ENCODE measurements at places on chromosomes 11 and 22.

DNA sequence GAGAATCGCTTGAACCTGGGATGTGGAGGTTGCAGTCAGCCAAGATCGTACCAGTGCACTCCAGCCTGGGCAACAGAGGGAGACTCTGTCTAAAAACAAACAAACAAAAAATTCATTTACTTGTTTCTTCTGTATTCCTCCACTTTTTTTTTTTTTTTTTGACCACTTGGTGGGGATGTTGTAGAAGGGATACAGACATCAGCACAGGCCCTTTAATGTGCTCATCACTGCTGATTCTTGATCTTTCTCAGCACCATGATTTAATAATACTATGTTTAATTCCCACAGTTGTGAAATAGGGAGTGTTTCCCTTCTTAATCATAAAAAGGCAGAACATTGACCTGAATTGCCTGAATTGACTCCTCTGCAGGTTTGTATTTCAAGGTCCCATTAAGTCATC lies 4.5 kb downstream of the TTC9C start:
- DNase-seq: no peak

- no peak for DNase-seq
Observed at GRCh38 chr11:104633226-104633625, 265.0 kb downstream of the CASP12 start.

DNA sequence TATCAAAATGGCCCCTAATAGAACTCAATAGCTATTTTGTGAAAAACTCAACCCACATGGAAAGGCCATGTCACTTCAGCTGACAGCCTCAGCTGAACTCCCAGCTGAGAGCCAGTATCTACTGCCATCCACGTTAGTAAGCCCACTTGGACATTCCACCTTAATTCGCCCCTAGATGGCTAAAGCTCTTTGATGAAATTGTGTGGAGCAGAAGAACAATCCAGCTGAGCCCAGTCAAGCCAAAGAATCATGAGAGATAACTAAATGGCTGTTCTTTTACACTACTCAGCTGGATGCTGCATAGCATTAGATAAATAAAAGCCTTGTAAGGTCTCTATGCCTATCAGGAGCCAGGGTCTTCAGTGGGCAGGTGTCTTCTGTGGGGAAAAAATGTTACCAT lies 396.8 kb downstream of the AASDHPPT start:
- no peak for DNase-seq

DNA sequence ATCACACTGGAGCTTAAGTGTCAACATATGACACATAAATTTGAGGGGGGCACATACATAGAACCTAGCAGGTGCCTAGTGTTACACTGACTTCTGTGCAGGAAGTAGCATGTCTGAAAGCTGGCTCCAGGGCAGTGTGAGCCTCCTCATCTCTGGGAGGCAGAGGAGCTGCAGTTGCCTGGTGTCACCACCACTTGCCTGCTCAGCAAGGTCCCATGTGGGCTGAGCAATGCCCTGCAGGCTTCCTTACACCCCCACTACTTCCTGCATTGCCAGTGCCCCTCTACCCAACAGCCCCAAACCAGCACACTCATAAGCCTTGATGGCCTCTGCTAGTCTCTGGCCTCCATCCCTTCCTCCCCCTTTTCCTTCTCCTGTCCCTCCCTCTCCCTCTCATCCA lies 165.8 kb downstream of the BUD13 start:
- no peak for DNase-seq

DNA sequence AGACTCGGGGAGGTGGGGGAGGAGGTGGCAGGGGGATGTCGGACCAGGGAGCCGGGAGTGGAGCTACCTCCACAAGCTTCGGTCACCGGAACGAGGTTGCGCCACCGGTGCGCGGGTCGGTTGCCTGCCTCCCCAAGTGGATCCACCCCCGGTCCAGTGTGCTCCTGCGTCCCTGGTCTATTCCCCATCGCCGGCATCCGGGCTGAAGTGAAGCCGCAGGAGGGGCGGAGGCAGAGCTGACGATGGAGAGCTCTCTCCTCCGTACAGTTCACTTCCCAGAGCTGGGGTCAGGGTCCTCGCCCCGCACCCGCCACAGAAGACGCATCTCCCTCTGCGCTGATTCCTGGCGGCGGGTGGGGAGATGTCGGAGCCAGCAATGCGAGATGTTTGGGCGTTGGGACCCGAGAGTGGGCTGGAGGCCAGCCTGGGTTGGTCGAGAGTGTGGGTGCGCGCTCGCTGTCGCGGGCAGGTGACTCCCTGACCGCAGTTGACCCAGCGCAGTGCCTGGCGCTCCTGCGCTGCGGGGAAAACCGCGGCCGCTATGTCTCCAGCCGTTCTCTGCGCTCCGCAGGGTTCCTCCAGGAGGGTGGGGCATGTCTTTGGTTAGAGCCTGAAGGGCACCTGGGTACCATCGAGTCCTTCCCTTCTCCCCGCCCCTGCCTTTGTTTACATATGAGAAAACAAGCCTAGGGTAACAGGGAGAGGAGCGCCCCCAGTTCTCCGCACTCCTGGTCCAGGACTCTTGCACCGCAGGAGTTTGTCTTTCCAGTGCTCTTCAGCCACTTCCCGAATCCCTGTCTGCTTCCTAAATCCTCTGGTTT lies 1.7 kb downstream of the C11orf96 start:
- no peak for DNase-seq

DNA sequence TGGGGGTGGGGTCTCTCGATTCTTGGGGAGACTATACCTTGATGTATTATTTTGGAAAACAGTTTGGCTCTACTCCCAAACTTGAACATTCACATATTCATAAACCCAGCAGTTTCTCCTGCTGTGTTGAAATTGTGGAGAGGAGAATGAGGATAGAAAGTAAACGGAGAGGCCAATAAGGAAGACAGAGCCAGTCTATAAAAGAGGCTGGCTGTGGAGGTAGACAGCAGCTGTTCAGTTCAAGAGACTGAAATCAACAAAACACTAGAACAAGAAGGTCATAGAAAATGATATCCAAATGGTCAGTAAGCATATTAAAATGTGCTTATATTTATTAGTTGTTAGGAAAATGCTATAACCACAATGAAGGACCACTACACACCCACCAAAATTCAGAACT lies 1.9 kb upstream of the MOGAT2 start:
- no peak for DNase-seq

DNA sequence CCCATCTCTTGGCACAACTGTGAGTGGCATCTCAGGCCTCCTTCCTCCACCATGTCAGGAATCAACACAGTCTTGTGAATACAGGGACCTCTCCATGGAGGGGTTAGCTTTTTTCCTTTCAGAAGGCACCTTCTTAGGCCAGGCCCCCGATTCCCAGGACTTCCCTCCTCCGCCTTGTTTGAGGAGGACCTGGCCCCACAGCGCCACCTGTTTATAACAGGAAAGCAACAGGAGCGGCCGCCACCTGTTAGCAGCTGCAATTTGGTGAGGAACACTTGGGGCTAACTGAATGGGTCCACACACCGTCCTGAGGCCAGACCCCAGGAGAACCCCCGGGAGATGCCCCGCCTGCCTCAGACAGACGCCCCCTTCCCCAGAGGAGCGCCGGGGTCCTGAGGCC lies 3.8 kb upstream of the PKP3 start:
- no peak for DNase-seq

DNA sequence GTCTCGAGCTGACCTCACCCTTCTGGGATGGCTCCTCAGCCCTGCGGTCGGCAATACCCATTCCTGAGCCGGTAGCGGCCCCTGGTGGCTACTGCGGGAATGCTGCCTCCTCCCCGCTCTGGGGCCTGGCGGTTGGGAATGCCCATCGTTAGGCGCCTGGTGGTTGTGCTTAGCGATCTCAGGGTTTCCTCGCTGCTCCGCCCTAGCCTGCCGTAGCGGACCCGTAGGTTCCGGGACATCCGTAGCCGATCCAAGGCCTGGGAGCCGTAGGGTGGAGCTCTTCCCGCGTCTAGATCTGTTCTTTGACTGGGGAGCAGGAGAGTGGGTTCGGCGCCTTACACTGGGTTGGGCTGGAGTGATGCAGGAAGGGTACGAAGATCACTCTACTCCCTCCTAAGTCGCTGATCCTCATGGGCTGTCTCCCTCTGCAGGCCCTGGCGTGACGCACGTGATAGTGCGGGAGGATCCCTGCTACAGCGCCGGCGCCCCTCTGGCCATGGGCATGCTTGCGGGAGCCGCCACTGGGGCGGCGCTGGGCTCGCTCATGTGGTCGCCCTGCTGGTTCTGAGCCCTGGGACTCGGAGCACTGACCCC lies 14.8 kb downstream of the PLEKHB1 start:
- DNase-seq: no peak

DNA sequence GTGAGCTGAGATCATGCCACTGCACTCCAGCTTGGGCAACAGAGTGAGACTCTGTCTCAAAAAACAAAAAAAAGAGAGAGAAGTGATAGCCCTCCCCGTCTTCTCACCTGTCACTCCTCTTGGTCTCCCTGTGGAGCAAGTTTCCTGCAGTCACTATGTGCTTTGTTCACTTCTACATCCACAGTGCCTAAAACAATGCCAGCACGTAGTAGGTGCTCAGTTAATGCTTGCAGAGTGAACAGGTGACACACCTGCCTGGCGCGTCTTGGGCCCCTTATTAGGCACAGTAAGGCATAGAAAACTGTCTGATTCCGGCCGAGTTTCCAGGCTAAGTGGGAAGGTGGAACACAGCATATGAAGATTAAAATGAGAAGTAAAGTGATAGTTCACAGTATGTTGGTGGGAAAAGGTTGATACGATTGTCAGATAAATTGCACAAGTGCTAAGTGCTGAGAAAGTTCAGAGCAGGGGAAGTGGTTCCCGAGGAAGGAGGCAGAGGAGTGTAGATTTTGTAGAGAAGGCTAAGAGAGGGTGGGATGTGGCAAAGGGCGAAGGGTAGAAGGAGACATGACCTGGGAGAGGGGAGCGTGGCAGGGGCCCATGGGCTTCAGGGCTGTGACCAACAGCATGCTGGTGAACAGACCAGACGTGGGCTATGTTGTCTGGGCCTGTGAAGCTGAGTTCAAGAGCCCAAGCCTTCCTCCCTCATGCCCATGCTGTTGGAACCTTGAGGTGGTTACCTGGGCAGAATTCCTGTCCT lies 41.9 kb downstream of the BCR start:
- no peak for DNase-seq

GRCh38 chr11:96960476-96960875 lies 570.7 kb downstream of the JRKL start:
- no peak for DNase-seq

- DNase-seq: no peak
Observed at GRCh38 chr11:3616721-3617460, 24.9 kb downstream of the ART5 start.

GRCh38 chr11:9533736-9534473 lies 39.6 kb upstream of the WEE1 start:
- DNase-seq: no peak

- no peak for DNase-seq
Observed at GRCh38 chr11:73614591-73614990, 16.7 kb upstream of the FAM168A start.

- DNase-seq: no peak
Observed at GRCh38 chr11:86097980-86098379, 29.1 kb upstream of the PICALM start.

GRCh38 chr11:134063991-134064747 lies 4.7 kb upstream of the JAM3 start:
- DNase-seq: no peak

DNA sequence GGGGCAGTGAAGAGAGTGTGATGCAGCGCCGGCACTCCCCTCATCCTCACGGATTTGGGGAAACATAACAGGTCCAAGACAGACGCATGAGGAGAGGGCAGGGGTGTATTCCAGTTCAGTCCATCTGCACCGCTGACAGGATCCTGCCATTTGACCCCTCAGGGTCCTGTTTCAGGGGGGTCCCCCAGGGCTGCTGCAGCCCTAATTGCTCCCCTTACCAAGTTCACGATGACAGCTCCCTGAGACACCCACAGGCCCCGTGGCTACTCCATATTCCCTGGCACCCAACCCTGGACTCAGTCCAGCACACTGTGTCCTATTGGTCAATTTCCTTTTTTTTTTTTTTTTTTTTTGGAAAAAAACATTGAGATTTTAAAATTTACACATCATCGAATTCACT lies 41.5 kb downstream of the SHANK2 start:
- no peak for DNase-seq

DNA sequence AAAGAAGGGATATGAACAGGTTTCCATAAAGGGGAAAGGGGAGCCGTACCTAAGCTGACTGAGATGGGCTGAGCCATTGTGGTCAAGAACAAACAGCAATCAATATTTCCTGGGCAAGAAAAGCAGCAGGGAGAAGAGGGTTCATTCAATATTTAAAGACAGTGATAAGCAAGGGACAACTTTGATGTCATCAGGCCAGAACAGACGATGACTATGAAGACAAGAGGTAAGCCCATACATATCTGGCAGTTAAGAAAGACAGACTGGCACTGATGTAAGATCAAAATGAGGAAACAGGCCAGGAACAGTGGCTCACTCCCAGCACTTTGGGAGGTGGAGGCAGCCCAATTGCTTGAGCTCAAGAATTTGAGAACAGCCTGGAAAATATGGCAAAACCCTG lies 2.4 kb downstream of the OR5A2 start:
- DNase-seq: no peak

GRCh38 chr11:127013550-127013949 lies 13.0 kb upstream of the KIRREL3 start:
- no peak for DNase-seq

DNA sequence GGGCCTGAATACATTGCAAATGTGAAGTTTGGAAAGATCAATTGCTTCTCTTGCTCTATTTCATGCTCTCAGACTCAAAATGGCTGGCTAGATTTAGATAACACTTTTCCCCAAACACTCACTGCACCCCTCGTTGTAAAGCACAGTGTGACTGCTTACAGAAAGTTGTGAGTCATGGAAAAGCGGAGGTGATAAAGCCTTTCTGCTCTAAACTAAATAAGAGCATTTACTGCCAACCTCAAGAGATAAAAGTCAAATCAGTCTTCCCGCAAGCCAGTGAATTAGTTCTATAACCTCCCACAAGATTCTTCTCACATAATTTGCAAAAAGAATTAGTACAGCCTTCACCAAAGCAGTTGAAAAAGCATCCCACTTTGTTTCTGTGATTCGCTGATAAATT lies 168.7 kb downstream of the WT1 start:
- no peak for DNase-seq

GRCh38 chr11:57566905-57567514 lies 462 bp downstream of the UBE2L6 start:
- DNase-seq: no peak

- DNase-seq: no peak
Observed at GRCh38 chr11:129699711-129700304, 115.8 kb upstream of the TMEM45B start.

- no peak for DNase-seq
Observed at GRCh38 chr22:50014655-50015401, 2.3 kb upstream of the IL17REL start.

Data from cortex of kidney (tissue), 1 donor.